HFFc6 (cell line): ENCODE measurements at places on chromosomes 3 and 15. TPM values are rescaled to one million over a fixed set of nuclear protein-coding genes. Genes with fewer than 3 reads are reported as not detected.

The SH2D7 gene
- total RNA-seq, result not detected in 3 replicates

The ROPN1 gene
- not detected in 3 replicates for total RNA-seq

DNA sequence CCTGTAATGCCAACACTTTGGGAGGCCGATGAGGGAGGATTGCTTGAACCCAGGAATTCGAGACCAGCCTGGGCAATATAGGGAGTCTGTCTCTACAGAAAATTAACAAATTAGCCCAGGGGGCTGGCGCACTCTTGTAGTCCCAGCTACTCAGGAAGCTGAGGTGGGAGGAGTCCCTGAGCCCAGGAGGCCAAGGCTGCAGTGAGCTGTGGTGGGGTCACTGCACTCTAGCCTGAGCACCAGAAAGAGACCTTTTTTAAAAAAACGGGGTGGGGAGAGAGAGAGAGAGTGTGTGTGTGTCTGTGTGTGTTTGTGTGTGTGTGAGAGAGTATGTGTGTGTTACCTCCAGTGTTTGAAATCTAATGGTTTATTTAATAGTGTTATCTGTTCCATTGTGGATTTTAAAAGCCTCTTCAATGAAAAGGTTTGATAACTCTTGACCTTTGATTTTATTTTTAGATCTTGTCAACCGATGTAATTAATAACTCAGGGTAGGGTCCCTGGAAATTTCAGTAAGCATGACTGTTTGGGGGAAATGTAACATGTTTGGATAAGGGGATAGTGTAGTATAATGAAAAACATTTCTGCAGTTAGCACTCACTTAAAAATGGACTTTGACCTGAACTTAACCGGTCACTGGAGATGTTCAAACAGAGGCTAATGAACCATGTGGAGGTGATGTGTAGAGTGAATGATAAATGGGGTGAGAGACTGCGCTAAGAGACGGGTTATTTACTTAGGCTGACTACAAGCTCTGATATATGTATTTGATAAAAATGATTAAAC, 29.7 kb downstream of the LRCH3 start:
- no peak overlapping the region for H3K4me3 ChIP-seq
- peaks cover 6% of the 10 kb centered on the region for H3K27me3 ChIP-seq
- no peak overlapping the region; the same call in 1 of the 2 replicates for H3K27ac ChIP-seq
- no peak for DNase-seq
- peaks cover 23% of the 10 kb centered on the region for H3K4me1 ChIP-seq
- H3K36me3 ChIP-seq, result peaks cover 19% of the 10 kb centered on the region

GRCh38 chr15:60272623-60273022, 125.2 kb downstream of the ANXA2 start:
- H3K27ac ChIP-seq, result no peak overlapping the region
- peaks cover 12% of the 10 kb centered on the region for H3K36me3 ChIP-seq
- peaks cover 11% of the 10 kb centered on the region; the same call in 1 of the 2 replicates for H3K27me3 ChIP-seq
- H3K4me3 ChIP-seq, result no peak overlapping the region
